ENCODE measurements at places on chromosomes 12 and 14.

- no peak for DNase-seq
These were observed at the start of gene TMPRSS12 for GRCh38 chr12:50842637-50843493. TSS of gene TMPRSS12 (plus strand) at chr12:50842926. CDS start at chr12:50842965, 39 bp downstream.

GRCh38 chr12:121096199-121096798 is 36.4 kb upstream of the P2RX7 start:
- DNase-seq: no peak

DNA sequence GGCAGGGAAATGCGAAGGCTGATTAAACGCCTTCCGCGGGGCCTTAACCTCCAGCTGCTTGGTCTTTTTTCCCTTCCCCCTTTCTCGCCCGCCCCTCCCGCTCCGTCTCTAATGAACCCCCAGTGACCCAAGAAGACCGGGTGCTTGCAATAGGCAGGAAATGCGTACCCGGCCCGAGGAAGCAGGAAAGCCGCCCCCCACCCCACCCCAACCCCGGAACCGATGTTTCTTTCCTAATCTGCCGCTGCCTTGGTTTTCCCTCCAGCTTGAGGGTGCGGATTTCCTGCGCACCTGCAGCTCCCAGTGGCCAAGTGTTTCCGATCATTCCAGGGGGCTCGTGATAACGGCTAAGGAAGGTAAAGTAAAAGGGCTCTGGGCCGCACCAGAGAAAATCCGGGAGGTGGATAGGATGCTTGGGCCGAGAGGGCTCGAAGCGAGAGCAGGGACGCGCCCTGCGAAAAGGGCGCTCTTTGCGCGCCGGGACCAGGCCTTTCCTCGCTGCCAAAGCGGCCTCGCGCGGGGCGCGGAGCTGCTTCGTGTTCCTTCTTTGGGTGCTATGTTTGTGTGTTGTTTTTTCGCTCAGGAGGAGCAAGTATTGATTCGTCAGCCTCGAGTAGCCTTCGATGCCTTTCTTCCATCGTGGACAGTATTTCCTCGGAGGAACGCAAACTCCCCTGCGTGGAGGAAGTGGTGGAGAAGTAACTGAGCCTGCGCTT is 983 bp downstream of the MYF6 start:
- no peak for DNase-seq

- no peak for DNase-seq
These were observed 67.2 kb downstream of the HECTD4 start for GRCh38 chr12:112314981-112315380.

DNA sequence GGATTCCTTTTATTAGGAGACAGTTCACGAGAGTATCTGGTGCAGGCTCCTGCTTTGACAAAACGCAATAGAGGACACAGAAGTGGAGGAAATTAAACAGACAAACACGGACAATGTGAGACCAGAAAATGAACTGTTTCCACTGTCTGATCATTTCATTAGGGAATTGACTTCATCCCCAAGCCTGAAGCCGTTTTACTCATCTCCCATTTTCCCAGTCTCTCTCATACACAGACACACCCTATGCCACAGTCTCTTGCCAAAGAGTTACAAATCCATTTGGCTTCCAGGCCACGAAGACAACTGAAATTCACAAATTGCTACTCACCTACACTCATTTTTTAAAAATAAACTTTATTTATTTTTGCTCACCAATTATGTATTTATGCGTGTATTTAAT is 1087.8 kb upstream of the TMEM132C start:
- no peak for DNase-seq

GRCh38 chr12:41992022-41992421 is 152.7 kb downstream of the GXYLT1 start:
- DNase-seq: no peak

DNA sequence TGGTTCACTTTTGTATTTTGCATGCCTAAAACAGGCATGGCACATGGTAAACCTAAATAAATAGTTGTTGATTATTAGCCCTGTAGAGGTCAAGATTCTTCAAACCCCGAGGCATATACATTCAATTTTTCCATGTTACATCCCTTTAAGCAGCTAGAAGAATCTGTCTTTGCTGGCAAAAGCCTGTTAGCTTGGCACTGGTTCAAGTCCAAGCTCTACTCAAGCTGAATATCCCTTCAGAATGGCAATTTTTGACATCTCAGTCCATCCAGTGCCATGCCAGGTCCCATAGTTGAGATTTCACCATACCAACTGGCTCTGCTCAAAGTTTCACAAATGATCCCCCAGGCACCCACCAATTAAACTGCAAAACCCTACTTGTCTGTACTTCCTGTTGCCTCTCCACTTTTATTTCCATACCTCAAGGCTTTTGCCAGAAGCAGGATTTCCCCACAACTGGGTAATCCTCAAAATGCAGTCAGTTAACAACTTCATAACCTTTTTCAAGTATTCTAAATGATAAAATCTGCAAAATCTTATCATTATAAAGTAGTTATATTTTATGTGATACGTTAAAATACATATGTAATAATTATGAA is 9.0 kb upstream of the DCN start:
- no peak for DNase-seq

- no peak for DNase-seq
These were observed 48.4 kb downstream of the ATL1 start for GRCh38 chr14:50608302-50608851.

GRCh38 chr14:99124482-99125105 is 147.4 kb downstream of the BCL11B start:
- no peak for DNase-seq

GRCh38 chr12:95533985-95534384 is 17.3 kb downstream of the USP44 start:
- no peak for DNase-seq

DNA sequence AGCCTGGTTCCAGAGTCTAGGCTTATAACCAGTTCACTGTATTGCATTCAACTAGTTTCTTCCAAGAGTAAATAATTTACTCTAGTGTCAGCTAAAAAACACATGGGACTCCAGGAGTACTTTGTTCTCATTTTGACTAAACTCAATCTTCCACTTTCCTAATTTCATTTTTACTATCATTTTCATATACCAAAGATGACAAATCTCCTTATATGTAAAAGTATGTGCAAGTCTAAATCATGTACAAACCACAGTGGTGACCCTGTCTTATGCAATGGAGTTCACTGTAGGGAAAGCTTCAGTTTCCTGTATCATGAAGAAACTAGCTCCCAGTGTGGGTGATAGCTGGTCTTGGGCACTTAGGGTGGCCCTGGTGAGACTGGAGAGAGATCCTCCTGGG is 151.6 kb downstream of the HELB start:
- DNase-seq: no peak

DNA sequence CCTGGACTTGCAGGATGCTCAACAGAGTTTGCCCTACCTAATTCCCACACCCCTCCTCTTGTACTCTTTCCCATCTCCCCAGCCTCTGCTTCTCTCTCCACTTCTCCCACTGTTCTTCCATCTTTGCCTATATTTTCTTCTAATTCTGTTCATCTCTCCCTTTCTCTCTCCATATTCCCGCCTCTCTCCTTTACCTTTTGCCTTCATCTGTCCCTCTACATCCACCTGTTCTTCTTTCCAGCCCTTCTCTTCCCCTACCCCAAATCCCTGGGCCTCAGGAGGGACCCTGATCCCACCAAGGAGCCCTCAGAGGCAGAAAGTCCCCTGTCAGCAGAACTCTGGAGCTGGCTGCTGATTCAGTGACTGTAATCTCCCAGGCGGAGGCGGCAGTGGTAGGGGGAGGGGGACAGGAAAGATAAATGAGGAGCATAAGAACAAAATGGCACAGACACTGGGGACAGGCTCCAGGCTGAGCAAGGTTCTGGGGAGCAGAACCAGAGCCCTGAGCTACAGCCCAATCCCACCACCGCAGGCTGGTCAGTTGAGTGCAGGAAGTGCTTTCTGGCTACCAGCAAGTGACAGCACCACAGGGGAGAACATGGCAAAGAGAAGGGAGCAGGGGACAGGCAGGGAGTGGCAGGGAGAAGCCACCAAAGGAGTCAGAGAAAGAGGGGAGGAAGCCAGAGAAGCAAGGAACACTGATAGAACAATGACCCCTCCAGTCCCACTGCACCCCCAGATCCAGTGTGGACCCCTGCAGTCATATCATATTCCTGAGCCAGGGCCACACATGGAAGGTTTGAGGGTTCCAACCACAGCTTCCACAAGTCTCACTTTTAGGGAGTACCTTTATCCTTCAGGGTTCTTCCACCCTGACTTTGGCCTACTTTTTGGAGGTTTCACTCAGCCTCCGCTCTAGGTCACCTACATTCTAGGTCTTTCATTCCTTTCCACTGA is 27.0 kb downstream of the SMUG1 start:
- no peak for DNase-seq

DNA sequence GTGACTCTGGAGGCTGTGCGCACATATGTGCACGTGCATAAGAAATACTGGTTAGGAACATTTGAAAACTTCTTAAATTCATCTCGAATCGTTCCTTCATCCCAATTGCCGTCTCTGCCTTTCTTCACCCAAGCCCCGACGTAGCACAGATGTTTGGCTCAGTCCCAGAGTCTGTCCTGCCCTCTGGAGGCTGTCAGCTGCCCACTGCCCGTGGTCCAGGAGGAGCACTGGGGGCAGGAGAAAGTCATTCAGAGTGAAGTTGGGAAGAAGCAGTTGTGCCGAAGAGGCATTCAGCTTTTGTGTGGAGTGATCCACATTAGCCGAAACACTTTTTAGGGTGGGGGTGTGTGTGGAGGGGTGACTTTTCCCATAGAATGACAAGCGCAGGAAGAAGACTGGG is 124.9 kb downstream of the TSPAN9 start:
- no peak for DNase-seq

DNA sequence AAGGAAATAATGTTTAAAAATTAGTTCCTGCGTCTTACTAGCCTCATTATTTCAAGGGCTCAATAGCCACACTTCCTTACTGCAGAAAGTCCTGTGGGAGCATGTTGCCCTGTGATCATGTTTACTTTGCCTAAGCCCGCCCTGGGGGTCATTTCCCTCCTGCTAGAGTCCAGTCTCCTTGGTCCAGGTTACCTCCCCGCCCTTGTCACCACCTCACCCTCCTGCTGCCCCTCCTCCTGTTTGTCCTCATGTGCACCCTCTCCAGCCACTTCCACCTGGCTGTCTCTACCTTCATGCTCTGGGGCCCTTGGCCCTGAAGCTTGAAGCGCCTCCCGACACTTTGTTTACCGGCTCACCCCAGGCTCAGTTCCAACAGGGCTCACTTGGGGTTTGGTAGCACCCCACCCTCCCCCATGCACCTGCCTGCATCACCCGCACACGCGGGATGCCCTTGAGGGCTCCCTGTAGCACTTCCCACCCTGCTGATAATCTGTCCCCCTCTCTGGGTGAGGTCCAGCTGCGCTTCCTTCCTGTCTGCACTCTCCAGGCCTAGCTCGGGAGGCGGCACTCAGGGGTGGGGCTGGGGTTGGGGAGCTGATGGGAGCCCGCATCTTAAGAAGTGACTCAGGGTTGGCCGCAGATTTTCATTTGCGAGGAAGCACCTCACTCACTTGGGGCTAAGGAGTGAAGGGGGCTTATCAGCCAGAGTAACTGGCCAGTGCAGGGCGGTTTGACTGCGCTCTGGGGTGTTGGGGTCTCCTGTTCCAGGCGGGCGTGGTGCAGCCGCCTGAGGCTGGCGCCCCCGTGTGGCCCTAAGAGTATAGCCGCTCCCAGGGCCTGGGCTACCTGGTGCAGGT is 40.1 kb downstream of the SMIM41 start:
- peak; percentile 54 for DNase-seq
